ENCODE measurements at places on chromosomes 11 and 22.
A peak's percentile ranks its signal among the peaks of the same experiment; 100 is the strongest.

DNA sequence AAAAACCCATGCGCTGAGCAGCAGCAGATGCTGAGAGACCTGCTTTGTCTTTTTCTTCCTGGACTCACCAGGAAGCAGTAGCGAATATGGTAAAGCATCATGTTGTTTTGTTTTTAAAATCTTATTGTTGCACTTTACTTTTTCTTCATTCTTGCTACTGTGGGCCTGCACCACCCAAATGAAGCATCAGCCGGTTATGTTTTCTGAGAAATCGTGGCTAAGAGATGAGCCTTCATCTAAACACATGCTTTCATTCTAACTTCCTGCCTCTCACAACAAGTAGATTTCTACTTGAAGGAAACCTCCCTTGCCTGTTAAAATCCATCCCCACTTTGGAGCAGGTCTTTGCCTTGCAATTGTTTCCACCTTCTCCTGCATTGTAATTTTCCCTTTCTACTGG lies 1025.9 kb downstream of the NTM start:
- no peak for DNase-seq

DNA sequence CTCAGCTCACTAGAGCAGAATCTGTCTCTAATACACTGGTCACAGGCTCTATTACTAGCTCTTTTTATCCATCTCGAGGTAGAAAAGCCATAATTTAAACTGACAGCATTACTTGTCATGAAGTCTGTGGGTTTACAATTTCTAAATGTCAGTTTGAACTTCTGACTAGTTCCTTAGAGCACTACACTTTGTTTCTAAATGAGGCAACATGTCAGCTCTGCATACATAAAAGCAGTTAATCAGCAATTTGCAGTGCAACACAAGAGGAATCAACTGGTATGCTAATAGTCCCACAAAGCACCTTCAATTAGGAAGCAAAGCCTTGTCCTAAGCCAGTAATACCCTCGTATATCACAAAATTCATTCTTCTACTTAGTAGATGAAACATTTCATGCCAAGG lies 321.3 kb downstream of the TTC28 start:
- DNase-seq: no peak

- DNase-seq: no peak
Observed at GRCh38 chr11:102017026-102017425, 30.2 kb upstream of the CFAP300 start.

GRCh38 chr11:46674463-46675287 lies 25.7 kb downstream of the ARHGAP1 start:
- no peak for DNase-seq

- DNase-seq: no peak
Observed at GRCh38 chr22:44623771-44624510, 78.1 kb upstream of the PRR5 start.

DNA sequence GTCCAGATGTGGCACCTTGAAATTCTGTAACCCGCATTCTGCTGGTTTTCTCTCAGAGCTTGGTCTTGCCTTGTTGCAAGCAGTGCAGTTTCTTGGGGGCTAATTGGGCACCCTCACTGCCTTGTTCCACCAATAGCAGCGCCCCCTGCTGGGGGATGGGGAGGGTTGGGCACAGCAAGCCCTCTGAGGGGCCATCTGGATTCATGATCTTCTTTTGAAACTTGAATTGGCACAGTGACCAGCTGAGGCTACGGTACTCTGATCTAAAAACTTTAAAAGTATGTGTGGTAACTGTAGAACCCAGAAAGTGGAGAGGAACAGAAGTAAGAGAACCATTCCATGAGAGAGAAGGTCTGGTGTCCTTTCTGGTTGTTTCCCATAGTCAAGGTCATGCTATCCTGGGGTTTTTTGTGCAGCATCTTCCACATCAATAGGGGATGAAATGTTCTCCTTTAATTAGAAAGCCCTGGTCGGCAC lies 64.2 kb downstream of the MED15 start:
- no peak for DNase-seq

GRCh38 chr11:67494371-67495233 lies 10.6 kb downstream of the PITPNM1 start:
- DNase-seq: no peak

GRCh38 chr22:32018056-32018455 lies 25.0 kb upstream of the SLC5A1 start:
- no peak for DNase-seq

DNA sequence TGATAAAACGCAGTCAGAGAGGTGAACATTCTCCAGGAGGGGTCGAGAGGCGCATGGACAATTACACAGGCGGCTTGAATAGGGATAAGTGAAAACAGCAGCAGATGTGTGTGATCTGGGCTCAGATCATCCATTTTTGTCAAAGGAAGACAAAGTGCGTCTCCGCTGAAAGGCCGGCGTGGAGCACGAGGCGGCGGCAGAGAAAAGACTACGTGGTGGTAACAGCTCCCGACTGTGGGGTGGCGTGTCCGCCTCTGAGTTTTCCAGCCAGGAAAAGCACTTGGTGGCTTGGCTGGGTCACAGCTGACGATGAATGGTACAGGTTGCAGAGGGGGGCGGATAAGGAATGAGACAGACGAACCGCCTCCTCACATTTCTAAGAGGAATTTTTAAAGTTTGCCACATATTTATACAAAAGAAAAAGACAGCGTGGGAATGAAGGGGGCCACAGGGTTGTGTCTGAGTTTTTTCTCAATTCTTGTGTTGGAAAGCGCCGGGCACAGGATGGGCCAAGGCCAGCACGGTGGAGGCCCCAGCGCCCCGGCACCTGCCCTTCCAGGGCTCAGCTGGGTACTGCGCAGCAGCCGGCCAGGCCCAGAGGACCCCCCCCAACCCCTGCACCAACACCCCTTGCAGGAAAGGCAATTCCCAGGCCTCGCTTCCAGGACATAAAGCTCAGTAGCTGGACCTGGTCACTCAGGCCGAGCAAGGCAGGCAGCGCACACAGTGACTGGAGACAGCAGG lies 80.4 kb downstream of the TRMU start:
- no peak for DNase-seq

DNA sequence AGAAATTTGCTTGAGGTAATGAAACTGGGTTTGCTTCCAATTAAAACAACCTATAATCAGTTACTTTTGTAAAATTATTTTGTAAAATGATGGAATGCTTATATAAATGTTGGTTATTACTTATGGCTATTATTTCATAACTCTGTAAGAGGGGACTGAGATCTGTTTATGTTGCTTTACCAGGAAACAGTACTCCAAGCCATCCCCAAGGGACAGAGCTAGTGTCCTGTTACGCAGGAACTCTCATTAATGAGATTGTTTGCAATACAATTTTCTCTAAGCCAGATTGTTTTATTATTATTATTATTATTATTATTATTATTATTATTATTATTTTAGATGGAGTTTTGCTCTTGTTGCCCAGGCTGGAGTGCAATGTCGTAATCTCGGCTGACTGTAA lies 2.3 kb upstream of the NOX4 start:
- DNase-seq: no peak

- DNase-seq: no peak
Observed at GRCh38 chr11:70433038-70433437, 34.7 kb downstream of the CTTN start.

DNA sequence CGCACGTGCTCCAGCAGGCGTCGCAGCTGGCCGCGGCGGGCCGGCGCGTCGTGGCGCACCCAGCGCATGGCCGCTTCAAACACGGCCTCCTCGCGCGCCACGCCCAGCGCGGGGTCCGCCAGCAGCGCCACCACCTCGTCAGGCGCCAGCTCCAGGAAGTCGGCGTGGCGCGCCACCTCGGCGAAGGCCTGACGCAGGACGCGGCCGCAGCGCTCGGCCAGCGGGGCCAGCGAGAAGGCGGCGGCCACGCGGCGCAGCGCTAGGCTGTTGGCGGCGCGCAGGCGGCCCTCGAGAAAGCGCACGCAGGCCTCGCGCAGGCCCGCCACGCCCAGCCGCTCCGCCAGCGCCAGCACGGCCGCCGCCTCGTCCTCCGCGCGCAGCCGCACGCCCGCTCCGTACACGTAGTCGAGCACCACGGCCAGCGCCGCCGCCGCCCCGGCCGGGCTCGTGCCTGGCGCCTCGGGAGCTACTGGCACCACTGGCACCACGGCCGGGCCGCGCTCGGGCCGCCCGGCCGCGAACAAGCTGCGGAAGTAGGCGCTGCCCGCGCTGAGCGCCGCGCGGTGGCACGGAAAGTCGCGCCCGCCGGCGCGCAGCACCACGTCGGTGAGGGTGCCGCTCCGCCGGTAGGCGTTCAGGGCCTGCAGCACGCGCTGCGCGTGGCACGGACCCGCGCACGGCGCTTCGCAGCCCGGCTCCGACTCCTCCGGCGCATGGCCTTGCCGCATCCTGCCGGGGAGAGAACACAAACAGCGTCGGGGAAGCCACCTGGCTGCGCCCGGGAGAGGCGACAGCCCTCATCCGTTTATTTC lies 2.9 kb downstream of the KLHL35 start:
- DNase-seq: peak; percentile 76

DNA sequence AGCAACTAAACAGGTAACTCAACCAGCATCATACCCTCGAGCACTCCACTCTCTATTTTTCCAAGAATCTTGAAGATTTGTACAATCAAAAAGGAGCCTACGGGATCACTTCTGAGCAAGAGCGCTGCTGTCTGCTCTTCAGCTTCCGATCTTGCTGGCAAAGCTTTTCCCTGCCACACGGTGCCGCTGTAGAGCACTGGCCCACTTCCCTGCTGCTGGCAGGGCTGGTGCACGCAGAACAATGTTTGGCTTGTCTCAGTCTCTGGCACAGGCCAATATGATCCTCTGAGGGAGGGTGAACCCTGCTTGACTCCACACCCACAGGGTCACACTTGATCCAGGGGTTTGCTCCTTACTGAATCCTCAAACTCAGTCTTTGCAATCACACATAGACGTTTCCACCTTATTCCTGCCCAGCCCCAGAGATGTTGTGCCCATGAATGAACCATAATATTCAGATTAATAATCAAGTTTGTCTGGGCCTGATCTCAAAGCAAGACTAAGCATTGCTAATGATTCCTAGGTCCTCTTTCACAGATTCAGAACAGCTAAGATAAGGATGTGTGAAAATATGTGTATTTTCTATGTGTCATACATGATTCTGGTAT lies 536.6 kb downstream of the SOX6 start:
- DNase-seq: no peak

DNA sequence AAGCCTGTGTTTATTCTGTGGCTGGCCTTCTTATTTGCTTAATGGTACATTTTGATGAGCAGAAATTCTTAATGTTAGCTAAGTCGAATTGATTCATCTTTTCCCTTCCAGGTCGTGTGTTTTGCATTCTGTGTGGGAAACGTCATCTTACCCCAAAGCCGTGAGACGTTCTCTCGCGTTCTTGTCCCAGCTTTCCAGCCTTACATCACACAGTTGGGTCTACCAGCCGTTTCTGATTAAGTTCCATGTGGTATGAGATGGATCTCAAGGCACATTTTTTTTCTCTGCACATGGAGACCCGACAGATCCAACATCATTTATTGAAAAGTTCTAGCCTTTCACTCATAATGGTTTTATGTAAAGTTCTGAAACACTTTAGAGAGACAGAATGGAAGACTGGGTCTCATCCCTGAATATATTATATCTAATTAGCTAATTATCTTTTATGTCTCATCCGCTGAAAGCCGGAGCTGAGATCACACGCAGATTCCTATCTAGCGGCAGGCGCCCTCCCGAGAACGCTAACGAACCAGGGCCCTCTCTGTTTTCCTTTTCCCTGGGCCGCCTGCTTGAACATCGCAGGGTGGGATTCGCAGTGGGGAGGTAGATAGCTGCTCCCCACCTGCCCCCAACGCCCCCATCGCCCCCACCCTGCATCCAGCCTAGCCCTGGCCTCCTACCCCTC lies 1162.2 kb downstream of the BRD1 start:
- DNase-seq: no peak

- DNase-seq: peak; percentile 77
Observed at GRCh38 chr11:119863851-119864601, 135.0 kb upstream of the NECTIN1 start.

GRCh38 chr11:74037309-74037708 lies 28.4 kb upstream of the UCP3 start:
- no peak for DNase-seq

- DNase-seq: no peak
Observed at GRCh38 chr22:28885939-28886338, 2.6 kb downstream of the ZNRF3 start.

DNA sequence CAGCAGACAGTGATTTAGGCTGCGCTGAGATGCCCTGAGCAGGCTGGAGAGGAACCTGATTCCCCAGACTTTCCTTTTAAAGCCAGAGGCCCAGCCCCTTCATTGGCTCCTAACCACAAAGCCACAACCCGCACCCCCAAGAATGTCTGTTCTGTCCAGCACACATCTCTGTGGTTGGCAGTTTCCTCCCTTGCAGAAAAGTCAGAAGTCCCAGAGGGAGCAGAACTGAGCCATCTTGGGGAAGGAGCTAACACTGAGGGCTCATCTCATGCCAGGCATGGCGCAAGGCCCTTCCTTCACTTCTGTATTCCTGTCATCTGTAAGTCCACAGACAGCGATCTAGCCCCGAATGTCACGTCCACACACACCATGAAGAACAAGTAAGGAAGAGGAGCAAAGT lies 97.1 kb upstream of the SYT13 start:
- no peak for DNase-seq

- no peak for DNase-seq
Observed at GRCh38 chr11:77059806-77060205, 7.0 kb upstream of the CAPN5 start.

Data from DMS79 (cell line).